ENCODE measurements at places on chromosomes 3 and 15.

- DNase-seq, result no peak
Measured at GRCh38 chr3:11626084-11626463, 17.6 kb downstream of the VGLL4 start.

DNA sequence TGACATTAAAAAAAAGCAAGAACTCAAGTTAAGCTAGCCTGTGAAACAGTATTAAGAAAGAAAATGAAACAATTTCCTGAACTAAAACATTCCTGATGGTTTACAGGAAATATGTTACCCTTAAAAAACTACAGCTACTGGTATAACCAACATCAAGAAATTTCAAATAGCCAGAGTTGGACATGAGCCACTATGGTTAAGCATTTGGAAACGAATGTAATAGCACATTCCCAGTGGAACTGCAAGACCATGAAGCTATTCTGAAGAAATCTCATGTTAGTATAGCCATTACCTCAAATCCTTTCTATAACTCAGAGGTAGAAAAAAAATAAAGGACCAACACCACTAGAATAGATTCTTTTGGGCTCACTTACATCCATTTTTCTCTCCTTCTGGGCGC, 30.2 kb downstream of the CPNE4 start:
- DNase-seq, result no peak

GRCh38 chr3:197460002-197460401, 95.8 kb downstream of the BDH1 start:
- DNase-seq, result no peak

DNA sequence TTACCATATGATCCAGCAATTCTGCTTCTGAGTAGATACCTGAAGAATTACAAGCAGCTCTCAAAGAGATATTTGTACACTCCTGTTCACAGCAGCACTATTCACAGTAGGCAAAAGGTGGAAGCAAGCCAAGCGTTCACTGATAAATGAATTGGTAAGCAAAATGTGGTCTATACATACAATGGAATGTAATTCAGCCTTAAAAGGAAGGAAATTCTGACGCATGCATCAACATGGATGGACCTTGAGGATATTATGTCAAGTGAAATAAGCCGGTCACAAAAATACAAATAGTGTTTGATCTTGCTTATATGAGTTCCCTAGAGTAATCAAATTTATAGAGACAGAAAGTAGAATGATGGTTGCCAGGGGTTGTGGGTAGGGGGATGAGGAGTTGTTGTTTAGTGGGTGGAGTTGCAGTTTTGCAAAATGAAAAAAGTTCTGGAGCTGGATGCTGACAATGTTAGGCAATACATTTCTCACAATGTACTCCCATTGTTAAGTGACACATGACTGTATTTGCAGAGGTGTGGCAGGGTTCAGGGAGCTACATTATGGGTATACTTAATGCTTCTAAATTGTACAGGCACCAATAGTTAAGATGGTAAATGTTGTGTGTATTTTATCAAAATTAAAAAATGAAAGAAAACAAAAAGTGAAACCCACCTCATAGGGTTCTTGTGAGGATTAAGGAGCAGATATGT, 26.7 kb downstream of the SLC6A1 start:
- no peak for DNase-seq

DNA sequence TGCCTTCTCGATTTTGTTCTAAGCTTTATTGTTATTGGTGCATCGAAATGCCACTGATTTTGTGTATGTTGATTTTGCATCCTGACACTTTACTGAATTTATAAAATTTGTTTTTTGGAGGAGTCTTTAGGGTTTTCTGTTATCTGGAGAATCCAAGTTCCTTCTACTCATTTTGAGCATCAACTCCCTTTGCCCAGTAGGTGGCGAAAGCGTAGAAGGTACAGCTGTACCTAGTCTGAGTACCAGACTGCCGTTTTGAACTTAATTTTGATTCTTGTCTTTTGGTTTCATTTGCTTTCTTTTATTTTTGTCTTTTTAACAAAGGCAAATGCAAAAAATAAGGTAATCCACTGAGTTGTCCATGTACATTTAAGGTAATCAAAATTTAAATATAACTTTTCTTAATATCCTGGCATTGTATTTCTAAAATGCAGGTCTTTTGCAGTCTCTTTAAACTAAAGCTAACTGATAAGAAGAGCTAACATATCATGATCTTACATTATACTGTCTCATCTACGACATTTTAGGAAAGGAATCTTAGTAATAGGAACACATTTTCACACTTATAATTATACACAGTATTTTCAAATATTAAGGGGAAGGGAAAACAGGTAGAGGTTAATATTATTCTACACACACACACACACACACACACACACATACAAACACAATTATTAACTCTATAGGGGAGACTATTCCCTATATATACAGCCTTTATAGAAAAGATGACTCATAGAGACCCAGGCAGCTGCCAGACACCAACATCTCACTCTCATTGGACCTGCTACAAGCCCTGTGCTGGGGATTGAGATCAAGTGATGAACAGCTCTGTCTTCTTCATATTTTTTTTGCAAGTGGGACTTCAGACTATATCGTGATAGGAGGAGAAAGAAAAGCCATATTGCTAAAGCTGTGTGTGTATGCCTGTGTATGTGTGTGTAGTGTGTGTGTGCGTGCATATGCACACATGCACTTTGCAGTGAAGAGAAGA, 71.8 kb downstream of the SYNPR start:
- peak; percentile 37 for DNase-seq

DNA sequence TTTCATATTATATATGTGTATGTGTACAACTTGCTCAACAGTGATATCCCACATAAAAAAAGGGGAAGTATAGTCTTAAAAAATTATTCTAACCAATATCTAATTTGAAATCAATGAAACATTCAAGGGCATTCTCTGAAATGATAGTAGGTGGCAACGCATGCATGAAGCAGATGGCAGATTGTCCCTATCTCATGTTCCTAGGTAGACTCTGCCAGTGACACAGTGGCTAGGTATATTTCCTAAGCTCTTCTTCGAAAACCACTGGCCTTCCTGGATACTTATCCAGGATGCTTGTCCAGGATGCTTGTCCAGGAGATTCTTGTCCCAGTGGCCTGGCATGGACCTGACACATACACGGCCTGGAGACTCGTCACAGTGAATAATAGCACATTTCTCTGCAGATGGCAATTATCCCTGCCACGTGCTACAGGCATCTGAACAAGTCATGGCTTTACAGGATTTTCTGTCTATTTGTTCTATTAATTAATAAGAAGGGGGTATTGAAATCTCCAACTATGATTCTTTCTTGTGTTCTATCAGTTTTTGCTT, 54.9 kb downstream of the OCA2 start:
- DNase-seq, result no peak

DNA sequence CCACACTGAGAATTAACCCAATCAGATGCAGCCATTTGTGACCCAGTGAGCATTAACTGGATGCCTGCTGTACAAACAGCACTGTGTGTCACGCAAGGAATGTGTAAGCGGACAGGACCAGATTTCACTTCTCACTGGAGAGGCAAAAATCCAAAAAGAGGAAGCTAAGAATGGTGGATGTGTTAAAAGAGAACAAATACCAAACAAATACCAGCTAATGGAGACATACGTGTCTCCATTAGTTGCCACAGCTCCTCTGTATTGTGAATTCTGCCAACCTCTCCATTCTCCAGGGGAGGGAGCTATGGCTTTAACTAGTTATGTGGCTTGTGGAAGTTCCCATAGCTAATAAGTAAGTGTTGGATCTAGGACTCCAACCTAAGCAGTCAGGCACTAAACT, 2.6 kb downstream of the LTF start:
- DNase-seq, result no peak

DNA sequence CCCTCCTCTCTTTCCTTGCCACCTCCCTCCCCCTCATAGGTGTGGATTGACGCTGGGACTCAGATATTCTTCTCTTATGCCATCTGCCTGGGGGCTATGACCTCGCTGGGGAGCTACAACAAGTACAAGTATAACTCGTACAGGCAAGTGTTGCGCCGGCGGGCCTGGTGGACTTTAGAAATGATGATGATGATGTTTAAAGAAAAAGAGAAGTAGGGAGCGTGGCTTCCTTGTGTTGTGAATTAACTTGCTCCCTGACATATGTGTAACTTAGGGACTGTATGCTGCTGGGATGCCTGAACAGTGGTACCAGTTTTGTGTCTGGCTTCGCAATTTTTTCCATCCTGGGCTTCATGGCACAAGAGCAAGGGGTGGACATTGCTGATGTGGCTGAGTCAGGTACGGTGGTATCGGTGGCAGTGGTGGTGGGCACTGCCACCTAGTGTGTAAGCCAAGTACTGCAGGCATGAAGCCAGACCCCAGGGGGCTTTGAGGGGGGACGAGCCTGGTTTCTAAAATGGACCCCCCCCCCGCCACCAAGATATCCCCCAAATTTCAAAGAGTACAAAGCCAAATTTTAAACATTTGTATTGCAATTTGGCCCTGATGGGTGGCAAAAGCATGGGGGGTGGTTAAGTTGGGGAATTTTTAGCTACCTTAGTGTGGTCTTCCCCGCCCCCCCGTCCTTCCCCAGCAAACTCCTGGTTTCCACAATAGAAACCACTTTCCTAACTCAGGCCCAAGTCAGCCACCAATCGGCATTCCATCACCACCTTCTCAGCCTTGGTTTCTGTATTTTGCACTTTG, 65.6 kb downstream of the SLC6A6 start:
- peak; percentile 85 for DNase-seq

DNA sequence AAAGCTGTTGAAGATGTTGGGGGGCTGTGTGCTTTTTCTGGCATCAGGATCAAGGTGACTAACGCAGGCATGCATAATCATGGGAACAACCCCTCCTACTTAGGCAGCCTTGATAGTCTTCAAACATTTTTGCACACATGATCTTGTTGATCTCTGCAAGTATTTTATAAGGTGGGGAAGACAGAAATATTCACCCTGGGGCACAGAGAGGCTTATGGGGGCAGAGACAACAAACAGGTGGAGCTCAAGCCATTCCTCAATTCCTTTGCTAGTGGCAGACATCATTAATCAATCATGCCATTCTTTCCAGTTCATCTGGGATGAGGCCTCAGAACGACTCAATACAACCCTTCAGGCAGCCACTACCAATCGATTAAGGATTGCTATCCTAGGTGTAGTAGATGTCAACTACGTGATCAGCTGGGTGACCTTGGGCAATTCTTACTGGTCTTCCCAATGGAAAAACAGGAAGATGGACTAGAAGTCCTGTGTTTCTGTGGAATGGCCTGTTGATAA, 110.3 kb upstream of the SMAD3 start:
- no peak for DNase-seq

GRCh38 chr15:45089712-45090373, 24.1 kb downstream of the DUOX2 start:
- no peak for DNase-seq

DNA sequence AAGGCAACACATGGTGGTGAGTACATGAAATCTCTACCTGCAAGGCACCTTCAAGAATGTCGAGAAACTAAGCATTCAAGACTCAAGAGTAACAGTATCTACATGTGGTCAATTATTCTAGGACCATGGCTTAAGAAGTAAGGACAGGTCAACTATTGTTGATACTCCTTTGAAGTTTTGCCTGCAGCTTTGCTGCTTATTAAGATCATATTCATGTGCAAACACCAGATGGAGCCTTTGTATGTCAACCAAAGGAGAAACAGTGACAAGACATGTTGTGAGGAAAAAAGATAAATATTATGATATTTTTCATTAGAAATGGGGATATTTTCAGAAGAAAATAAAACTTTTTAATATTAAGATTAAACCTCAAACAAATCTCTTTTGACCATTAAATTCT, 52.3 kb upstream of the FGF7 start:
- no peak for DNase-seq

- DNase-seq, result no peak
Measured at GRCh38 chr15:85598718-85599398, 195.9 kb downstream of the KLHL25 start.

- no peak for DNase-seq
Measured at GRCh38 chr15:75672646-75673425, 25.1 kb downstream of the SNX33 start.

- no peak for DNase-seq
Measured at GRCh38 chr3:43212914-43213611, 73.3 kb upstream of the SNRK start.

Data from HEK293T (cell line).